ENCODE measurements at places on chromosomes 7 and 10.

DNA sequence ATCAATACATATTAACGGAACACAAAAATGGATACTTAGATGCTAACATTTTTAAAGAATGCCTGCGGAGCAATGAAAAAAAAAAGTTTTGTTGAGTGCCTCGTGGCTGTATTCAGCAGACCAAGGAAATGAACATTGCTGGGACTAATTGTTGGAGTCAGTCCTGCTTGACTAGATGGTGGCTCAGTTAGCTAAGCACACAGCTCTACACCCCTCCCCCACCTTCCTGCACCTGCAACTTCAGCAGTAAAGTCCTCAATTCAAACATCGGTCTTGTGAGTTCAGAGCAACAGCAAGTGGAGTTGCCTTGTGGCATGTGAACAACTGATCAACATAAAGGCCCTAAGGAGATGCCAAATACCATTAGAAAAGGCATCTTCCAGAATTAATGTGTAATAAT, 326.0 kb upstream of the NPSR1 start:
- no peak for DNase-seq

DNA sequence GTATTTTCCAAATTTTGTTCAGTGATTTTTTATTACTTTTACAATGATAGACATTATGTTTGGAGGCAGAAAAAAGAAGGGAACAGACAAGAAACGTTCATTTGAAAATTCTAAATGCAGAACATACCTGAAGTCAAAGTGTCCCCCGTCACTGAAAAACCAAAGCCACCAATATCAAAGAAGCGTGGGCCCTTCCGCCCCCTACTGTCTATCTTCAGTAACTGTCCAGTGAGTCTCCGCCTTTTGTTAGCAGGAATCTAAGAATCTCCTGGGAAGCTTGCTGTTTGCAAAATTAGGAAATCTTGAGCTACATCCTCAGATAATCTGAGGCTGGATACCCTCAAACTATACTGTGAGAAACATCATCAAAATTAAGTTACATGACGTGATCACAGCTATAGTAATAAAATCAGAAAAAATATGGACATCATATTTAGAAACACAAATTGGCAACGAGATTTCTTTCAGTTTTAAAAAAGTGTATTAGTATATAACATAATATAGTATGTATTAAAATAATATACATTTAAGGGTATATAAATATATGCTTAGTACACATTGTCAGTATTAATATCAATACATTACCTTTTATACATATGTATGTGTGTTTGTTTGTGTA, 169.3 kb upstream of the AKR1E2 start:
- DNase-seq, result no peak

GRCh38 chr10:13528875-13529713, at the start of gene BEND7:
TSS of gene BEND7 (minus strand) at chr10:13529014. CDS start at chr10:13528533, 481 bp downstream.
- no peak for DNase-seq

DNA sequence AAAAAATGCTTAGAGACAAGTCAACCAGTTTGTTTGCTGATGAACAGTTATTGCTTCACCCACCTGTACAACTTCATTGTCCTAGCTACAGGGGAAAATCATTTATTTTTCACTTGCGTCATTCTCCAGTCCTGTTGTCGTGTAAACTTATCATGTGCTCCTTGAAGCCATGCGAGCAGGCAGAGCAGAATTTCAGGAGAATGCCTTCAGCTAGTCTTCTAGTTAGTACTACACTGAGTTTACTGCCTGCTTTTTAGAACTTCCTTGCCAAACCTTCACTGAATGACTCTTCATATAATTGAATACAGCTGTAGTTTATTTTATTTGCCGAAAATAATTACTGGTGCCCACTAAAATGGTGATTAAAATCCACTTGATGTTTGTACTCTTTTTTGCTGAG, 15.6 kb downstream of the RPA3 start:
- no peak for DNase-seq

DNA sequence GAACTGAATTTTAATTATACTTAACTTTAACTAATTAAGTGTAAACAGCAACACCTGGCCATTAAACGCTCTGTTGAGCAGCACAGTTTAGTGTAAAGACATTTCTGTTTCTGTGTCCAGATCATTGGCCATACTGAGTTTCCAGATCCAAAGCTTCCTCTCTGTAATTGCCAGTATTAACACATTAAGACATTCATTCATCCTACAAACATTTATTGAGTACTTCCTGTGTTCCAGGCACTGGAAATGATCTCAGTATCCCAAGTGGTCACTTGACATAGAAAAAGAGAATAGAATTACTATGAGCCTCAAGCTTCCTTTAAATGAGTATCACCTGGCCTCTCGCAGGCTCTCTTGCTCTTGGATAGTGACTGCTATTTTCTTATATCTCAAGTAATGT, 618.1 kb downstream of the SORCS3 start:
- DNase-seq, result no peak

DNA sequence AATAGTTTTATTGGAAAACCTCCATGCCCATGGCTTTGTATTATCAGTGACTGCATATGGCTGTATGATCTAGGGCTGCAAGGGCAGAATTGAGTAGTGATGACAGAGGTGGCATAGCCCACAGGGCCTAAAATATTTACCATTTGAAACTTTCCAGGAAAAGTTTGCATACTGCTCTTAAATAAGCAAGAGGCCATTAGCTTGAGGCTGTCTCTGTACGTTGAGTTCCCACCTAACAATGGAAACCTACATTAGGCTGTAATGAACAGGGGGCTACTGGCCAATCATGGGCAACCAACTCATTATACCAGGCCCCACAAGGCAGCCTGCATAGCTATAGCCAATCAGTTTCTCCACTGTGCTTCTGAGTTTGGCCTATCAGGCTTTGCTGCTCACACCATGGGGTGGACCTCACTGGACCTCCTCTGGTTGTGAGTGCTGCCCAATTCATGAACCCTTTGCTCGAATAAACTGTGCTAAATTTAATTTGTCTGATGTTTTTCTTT, 673 bp upstream of the ST8SIA6 start:
- no peak for DNase-seq

- peak; percentile 53 for DNase-seq
Observed at GRCh38 chr7:73903321-73904218, 42.6 kb downstream of the TMEM270 start.

DNA sequence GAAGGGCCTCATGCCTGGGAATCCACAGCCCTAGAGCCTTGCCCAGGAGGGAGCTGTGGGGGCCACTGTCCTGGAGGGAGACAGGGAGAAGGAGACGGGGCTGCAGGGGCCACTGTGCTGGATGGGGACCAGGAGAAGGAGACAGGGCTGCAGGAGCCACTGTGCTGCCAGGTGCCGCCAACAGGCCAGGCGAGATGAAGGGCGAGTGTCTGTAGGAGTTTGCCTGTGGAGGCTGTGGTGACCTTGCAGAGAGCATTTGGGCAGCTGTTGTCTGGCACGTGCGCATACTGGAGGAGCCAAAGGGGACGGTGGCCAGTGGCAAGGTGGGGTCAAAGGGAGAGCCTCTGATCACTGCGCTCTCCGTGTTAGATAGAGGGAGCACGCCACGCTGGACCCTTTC, 79.2 kb downstream of the NKX6-2 start:
- peak; percentile 70 for DNase-seq

GRCh38 chr10:29949411-29950011, 109.9 kb downstream of the JCAD start:
- no peak for DNase-seq

GRCh38 chr7:21580073-21580521, 37.3 kb downstream of the DNAH11 start:
- no peak for DNase-seq

GRCh38 chr10:86486856-86487255, 34.7 kb downstream of the WAPL start:
- no peak for DNase-seq

GRCh38 chr7:28533731-28534531, 121.6 kb downstream of the CREB5 start:
- peak; percentile 80 for DNase-seq

DNA sequence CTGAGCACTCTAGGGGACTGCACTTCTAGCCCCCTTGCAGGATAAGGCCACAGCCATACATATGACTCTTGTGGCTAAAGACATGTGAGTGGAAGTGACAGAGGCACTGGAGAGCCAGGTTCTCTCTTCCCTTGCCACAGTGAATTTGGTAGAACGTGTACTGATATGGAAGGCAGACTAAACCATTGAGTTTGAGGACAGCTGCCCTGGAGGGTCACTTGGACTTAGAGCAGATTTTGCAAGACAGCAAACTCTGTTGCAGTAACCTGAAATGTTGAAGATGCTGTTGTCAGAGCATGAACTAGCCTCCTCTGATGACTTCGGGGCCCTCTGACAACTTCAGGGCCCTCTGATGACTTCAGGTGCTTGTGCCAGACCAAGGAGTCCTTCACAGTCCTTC, 85.9 kb downstream of the ELMO1 start:
- no peak for DNase-seq

GRCh38 chr7:75711656-75712514, 26.9 kb downstream of the HIP1 start:
- DNase-seq, result no peak

DNA sequence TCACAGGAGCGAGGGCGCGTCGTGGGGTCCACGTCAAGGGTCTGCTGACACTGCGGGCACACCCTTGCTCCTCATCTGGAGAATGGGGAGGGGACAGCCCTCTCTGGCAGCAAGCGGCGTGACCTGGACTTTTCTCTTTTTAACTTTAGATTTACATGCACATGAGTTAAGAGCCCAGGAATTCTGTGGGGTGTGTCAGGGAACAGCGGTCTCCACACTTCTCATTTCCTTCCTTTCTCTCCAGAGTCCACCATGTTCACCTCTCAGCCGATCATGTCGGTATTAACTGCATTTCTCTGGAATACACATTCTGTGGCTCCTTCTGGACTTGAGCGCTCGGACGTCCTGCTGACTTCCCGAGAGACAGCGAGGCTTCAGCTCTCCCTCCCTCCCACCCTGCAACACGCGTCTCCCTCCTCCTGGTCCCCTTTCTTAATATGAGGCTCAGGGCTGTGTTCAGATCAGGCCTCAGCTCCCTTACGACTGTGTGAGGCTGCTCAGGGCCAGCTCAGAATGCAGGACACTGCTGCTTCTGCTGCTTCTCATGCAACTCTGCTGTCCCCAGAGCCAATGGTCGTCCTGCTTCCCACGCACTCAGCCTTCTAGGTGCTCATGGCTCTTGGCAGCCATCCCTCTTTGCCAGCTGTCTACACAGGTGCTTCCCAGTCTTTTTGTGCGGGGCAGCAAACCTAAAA, 261.3 kb downstream of the ELFN1 start:
- DNase-seq, result no peak

DNA sequence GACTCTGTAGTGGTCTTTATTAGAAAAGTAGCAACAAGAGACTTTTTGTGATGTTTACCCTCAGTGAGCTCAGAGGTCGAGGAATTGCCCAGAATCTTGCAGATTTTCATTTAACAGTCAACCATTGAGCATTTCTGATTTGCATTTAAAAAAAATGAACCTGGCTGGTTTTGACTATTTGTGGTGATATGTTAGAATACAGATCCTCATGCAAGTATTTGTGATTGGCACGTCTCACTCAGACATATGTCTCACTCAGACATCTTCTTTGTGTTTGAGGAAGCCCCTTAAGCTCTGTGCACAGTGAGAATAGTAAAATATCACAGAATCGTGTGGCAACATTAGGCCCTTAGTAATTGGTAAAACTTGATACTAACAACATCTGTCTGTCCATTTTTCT, 113.2 kb downstream of the SND1 start:
- DNase-seq, result no peak

DNA sequence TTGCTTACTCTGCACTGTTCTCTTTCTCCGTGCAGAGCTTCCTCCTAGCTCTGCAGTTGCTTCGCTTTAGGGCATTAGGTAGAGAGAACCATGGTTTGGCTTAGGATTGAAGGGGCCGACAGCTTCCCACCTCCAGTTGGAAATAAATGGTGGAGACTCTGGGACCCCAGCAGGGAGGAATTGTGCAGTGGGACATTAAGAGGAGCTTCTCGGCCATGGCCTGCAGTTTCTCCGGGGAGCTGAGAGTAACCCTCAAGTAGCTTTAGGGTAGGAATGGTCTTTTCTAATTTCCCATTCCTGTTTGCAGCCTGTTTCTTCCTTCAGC, 1.2 kb downstream of the SUFU start:
- no peak for DNase-seq

DNA sequence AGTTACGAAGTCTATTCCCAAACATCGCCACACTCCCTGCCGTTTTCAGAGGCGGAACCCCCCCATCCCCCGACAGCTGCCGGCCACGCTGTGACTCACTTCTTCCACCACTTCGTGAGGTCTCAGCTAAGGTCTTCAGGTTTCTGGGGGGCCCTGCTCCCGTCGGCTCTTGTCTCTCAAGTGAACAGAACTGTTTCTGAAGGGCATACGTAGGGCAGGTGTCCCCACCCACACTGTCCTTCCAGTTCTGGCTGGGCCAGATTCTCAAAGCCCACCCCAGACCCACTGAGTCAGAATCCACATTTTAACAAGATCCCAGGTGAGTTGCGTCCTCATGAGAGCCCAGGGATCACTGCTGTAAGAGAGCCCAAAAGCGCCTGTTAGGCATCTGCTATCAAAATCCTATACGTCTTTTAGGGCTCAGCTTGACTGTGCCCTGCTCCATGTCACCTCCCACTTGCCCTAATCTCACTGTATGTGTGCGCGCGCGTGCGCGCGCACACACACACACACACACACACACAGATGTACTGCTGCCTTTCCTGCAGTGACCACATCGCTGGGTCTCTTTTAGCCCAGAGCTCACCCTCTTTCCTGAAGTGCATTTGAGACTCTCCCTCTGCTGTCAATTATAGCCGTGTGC, 78.8 kb downstream of the PROSER2 start:
- no peak for DNase-seq

DNA sequence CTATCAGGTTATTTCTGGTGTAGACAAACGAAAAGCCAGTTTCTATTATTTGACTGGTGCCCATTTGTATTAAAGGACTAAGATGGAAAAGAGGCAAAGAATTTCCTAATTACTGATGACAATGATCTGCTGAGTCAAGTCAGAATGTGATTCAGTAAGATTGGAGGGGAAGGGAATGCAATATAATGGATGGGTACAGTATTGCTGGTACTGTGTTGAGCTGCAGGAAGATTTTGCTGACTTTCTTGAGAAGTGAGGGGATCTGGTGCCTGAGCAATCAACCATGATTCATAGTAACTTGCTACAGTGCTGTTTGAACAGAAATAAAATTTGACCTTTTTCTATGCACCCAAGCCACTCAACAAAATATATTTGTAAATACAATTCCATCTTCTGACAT, 139.1 kb upstream of the RHEB start:
- no peak for DNase-seq

- no peak for DNase-seq
Observed at GRCh38 chr10:100345570-100346330, 1.3 kb upstream of the SCD start.

DNA sequence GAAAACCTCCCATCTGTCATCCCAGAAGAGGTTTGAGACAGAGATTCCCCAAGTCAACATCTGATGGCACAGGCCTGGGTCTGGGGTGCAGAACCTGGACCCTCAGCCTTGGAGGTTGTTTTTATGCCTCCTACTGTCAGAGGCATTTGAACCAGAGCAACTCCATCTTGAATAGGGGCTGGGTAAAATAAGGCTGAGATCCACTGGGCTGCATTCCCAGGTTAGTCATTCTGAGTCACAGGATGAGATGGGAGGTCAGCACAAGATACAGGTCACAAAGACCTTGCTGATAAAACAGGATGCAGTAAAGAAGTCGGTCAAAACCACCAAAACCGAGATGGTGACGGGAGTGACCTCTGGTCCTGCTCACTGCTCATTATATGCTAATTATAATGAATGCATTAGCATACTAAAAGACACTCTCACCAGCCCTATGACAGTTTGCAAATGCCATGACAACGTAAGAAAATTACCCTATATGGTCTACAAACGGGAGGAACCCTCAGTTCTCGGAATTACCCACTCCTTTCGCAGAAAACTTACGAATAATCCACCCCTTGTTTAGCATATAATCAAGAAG, 92.0 kb downstream of the ITGA8 start:
- no peak for DNase-seq

- DNase-seq, result no peak
Observed at GRCh38 chr10:128373071-128373749, 247.0 kb upstream of the MKI67 start.
